ENCODE measurements at places on chromosomes 6 and 20. TPM values are rescaled to one million over a fixed set of nuclear protein-coding genes. Genes with fewer than 3 reads are reported as not detected.

Gene SLC4A11
- 0.60 TPM for polyA plus RNA-seq

Gene DYNLT2
- 3.5 TPM for polyA plus RNA-seq

Gene SYCP2
- 5.4 TPM for polyA plus RNA-seq

Gene IL17F
- not detected for polyA plus RNA-seq

Gene C6orf58
- 1.5 TPM for polyA plus RNA-seq

Gene HSPA1L
- polyA plus RNA-seq: 3.9 TPM

Gene BEND6
- 0.43 TPM for polyA plus RNA-seq

Gene SALL4
- polyA plus RNA-seq: 0.43 TPM

Gene ZNF165
- polyA plus RNA-seq: 0.36 TPM

Gene BPIFB4
- not detected for polyA plus RNA-seq

Gene COL10A1
- polyA plus RNA-seq: 0.26 TPM

Gene ALDH5A1
- polyA plus RNA-seq: 7.8 TPM

Gene C6orf163
- polyA plus RNA-seq: 1.5 TPM

Gene PI16
- 7.0 TPM for polyA plus RNA-seq

Gene TCP1
- polyA plus RNA-seq: 204 TPM

Gene DNAH8
- 1.4 TPM for polyA plus RNA-seq

Gene ZNF335
- 9.0 TPM for polyA plus RNA-seq

Gene GABRR1
- polyA plus RNA-seq: 1.2 TPM

Gene CLDN20
- polyA plus RNA-seq: 0.58 TPM

Gene LSM14B
- 68.8 TPM for polyA plus RNA-seq

Gene TMEM244
- not detected for polyA plus RNA-seq

Gene CD24
- polyA plus RNA-seq: 64.2 TPM

Gene B3GALT4
- 3.0 TPM for polyA plus RNA-seq

Gene GGTLC1
- polyA plus RNA-seq: not detected

Gene NNAT
- polyA plus RNA-seq: 534 TPM

Gene DYNLT1
- 95.9 TPM for polyA plus RNA-seq

Gene TFAP2A
- 0.70 TPM for polyA plus RNA-seq

Gene LY6G6D
- polyA plus RNA-seq: not detected

Gene OLIG3
- polyA plus RNA-seq: not detected

Gene OTOR
- polyA plus RNA-seq: not detected

Gene DEFB132
- polyA plus RNA-seq: not detected

Gene PPP1R16B
- polyA plus RNA-seq: 5.1 TPM

Gene ZNF311
- 2.2 TPM for polyA plus RNA-seq

Gene SIRPD
- polyA plus RNA-seq: not detected

Gene MDFI
- 56.2 TPM for polyA plus RNA-seq

Gene OR2J1
- not detected for polyA plus RNA-seq

Gene ELOVL4
- 2.3 TPM for polyA plus RNA-seq

Gene LST1
- polyA plus RNA-seq: 10.9 TPM

Gene PLCB1
- polyA plus RNA-seq: 13.1 TPM

Gene IMPG1
- 0.22 TPM for polyA plus RNA-seq

Gene FNDC1
- polyA plus RNA-seq: 160 TPM

Gene ALDH8A1
- 0.34 TPM for polyA plus RNA-seq

Gene SLC2A10
- 17.4 TPM for polyA plus RNA-seq

Gene SLC22A2
- polyA plus RNA-seq: 0.20 TPM

Gene KCNK16
- not detected for polyA plus RNA-seq

Gene NAPB
- 9.6 TPM for polyA plus RNA-seq

Gene PTGIS
- polyA plus RNA-seq: 27.6 TPM

Gene SCRT2
- not detected for polyA plus RNA-seq

Gene BFSP1
- 2.7 TPM for polyA plus RNA-seq

Gene SLC22A1
- 0.24 TPM for polyA plus RNA-seq

Gene COL21A1
- 127 TPM for polyA plus RNA-seq

Gene SLC16A10
- 3.3 TPM for polyA plus RNA-seq

Gene PDE7B
- 11.3 TPM for polyA plus RNA-seq

Gene HFE
- 4.8 TPM for polyA plus RNA-seq
